Memory B cell (primary cell): ENCODE measurements at places on chromosomes 7 and 10.

DNA sequence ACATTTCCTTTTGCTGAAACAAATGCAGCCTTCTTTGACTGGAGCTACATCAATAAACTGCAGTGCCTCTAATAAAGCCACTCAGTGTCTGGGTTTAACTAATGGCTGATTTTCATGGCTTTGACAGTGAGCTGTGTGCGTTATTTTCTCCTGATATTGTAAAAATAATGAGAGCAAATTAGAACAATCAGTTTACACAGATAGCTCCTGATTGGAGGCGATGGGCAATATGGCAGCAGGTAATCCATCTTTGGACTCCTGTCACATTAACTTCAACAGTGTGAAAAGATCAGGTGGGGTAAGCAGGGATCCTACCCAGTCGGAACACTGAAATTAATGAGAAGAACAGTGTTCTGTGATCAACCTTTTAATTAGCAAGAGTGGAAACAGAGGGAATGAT, 100.7 kb downstream of the POLL start:
- H3K27me3 ChIP-seq, result no peaks in the 10 kb centered on the region
- H3K36me3 ChIP-seq, result peaks cover 8% of the 10 kb centered on the region
- H3K27ac ChIP-seq, result no peak overlapping the region
- DNase-seq, result no peak
- no peak overlapping the region for H3K4me3 ChIP-seq
- no peaks in the 10 kb centered on the region for H3K4me1 ChIP-seq

DNA sequence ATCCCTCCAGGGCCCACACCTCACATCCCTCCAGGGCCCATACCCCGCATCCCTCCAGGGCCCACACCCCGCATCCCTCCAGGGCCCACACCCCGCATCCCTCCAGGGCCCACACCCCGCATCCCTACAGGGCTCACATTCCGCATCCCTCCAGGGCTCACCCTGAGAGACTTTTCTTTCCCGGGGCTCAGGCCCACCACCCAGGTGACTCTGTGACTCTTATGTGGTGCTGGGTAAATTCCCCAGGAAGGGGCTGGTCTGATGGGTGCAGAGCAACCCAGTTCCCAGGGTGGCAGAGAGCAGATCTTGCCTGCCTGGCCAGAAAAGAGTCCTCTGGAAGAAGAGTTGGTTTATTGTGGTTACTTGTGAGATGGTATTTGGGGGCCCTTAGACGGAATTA, 290.7 kb downstream of the TCERG1L start:
- H3K36me3 ChIP-seq, result no peaks in the 10 kb centered on the region
- H3K4me3 ChIP-seq, result no peak overlapping the region
- H3K27ac ChIP-seq, result no peak overlapping the region
- DNase-seq, result no peak

DNA sequence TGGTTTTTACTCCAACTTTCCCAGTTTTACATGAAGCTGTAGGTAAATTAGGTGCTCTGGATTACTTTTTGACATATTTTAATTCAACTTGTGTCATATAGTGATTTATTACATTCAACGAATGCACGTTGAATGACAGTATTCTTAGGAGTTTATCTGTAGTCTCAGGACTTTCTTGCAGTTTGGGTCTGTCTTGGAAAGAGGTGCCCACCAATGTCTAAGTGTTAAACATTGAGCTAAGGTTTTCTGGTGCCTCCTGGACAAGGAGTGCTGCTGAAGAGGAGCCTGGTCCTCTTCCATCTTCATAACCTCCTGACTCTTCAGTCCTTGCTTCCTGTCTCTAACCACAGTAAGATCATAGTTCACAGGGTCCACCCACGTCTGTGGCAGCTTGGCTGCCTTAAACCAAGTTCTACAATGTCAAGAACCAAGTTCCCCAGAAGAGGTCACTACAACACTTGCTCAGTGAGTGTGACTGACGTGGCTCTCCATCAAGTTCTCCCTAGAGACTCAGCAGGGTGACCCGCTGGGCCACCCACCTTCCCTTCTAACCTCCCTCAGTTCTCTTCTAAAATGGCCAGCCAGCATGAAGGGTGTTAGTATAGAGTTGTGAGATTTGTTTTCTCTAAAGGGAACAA, 6.1 kb downstream of the NPY start:
- DNase-seq, result peak; percentile 26
- H3K27ac ChIP-seq, result no peak overlapping the region
- no peaks in the 10 kb centered on the region for H3K36me3 ChIP-seq
- H3K4me1 ChIP-seq, result peaks cover 10% of the 10 kb centered on the region
- H3K4me3 ChIP-seq, result no peak overlapping the region

DNA sequence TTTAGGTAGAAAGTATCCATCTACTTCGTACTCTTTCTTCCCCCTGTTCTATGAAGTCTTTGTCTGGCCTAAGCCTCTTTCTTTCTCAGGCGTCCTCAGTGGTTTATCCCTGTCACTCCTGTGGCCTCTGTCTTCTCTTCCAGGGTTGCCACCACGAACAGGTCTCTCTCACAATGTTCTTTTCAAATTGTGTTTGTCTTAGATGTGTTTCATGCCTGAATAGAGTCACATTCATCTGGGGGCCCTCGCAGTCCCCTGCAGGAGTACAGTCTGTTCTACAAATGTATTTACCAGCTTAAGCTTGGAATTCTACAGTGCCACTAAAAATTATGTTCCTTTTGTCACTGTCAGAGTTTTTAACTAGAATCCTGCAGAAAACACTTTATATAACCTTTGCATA, 680.4 kb upstream of the FOXK1 start:
- no peak overlapping the region for H3K4me3 ChIP-seq
- H3K27ac ChIP-seq, result no peak overlapping the region
- no peaks in the 10 kb centered on the region for H3K36me3 ChIP-seq
- peaks cover 14% of the 10 kb centered on the region for H3K27me3 ChIP-seq
- H3K4me1 ChIP-seq, result no peaks in the 10 kb centered on the region
- DNase-seq, result no peak

- peaks cover 5% of the 10 kb centered on the region for H3K4me1 ChIP-seq
- H3K27me3 ChIP-seq, result peaks cover 1% of the 10 kb centered on the region
- peaks cover 6% of the 10 kb centered on the region for H3K36me3 ChIP-seq
- no peak overlapping the region for H3K4me3 ChIP-seq
- no peak for DNase-seq
Observed at GRCh38 chr10:482051-482501, 207.4 kb downstream of the DIP2C start.

DNA sequence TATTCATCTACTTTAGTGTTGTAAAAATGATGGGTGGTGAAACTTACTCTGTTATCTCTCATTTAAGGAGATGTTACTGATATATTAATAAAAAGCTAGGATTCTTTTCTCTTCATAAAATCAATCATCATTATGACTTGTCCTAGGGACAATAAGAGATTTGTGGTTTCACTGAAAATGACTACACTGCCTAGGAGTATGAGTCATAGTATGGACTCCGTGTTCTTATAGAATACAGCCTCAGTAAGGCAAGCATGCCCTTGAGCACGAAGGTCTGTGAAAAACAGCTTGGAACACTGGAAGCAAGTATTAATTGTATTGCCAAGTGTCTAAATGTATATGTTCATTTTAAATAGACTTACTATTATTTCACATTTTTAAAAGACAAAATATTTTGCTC, 749.2 kb upstream of the PCDH15 start:
- no peak overlapping the region for H3K27ac ChIP-seq
- H3K36me3 ChIP-seq, result no peaks in the 10 kb centered on the region
- H3K27me3 ChIP-seq, result no peaks in the 10 kb centered on the region
- H3K4me3 ChIP-seq, result no peak overlapping the region
- no peak for DNase-seq
- no peaks in the 10 kb centered on the region for H3K4me1 ChIP-seq

- no peaks in the 10 kb centered on the region for H3K4me1 ChIP-seq
- peaks cover 5% of the 10 kb centered on the region for H3K27me3 ChIP-seq
- H3K4me3 ChIP-seq, result no peak overlapping the region
- no peak for DNase-seq
- H3K27ac ChIP-seq, result no peak overlapping the region
Observed at GRCh38 chr7:132472463-132473120, 103.7 kb downstream of the PLXNA4 start.

DNA sequence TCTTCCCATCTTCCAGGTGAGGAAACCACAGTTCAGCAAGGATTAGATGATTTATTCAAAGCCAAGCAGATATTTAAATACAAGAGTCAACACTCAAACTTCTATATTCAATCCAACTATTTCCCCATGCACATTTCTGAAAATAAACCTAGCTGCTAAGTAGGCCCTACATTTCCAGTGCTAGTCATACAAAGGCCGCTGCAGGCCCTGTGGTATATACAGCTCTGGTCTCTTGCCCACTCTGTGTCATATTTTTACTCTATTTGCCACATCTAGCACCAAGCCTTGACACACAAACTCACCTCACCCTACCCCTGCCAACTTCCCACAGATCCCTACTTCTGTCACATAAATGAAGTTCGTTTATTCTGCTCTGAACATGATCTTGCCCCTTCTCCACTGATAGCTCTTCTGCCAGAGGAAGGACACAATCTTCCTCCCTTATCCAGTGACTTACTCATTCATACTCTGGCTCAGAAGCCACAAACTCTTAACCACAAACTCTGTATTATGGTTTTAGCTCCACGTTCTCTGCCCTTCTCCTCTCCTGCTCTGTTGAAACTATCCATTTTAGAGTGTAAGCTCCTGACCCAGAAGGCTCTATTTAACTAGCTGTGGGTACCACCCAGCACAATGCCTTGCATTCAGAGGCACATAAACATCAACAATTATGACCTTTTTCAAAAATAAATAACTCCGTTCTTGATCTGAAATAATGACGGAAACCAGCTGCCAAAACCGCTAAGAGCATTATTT, 180.7 kb downstream of the CPEB3 start:
- H3K4me1 ChIP-seq, result peaks cover 2% of the 10 kb centered on the region
- H3K27me3 ChIP-seq, result no peaks in the 10 kb centered on the region
- no peak for DNase-seq
- no peak overlapping the region for H3K4me3 ChIP-seq
- no peak overlapping the region for H3K27ac ChIP-seq
- peaks cover 6% of the 10 kb centered on the region for H3K36me3 ChIP-seq

DNA sequence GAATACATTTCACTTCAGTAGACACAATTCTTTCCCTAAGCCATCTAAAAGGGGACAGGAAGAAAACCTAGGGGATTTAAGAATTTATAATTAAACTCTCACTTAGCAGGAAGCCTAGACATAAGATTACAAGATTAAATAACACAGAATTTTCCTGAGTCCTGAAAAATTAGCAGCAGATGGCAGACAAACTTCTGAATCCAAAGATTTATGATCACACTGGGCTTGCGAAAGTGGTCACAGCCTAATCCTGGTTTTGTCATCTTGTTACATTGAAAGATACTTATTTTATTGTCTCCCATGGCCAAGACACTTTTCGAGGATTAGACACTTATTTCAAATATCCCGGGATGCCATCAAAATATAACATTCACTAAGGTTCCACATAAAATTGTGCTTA, 2.9 kb downstream of the ERLIN1 start:
- H3K27me3 ChIP-seq, result no peaks in the 10 kb centered on the region
- H3K4me1 ChIP-seq, result peaks cover 32% of the 10 kb centered on the region
- H3K27ac ChIP-seq, result peak overlapping the region; percentile 78
- no peak for DNase-seq

GRCh38 chr10:77841711-77842375, 84.7 kb downstream of the DLG5 start:
- no peaks in the 10 kb centered on the region for H3K36me3 ChIP-seq
- H3K4me3 ChIP-seq, result no peak overlapping the region
- no peak overlapping the region for H3K27ac ChIP-seq
- H3K4me1 ChIP-seq, result peaks cover 4% of the 10 kb centered on the region
- DNase-seq, result no peak
- no peaks in the 10 kb centered on the region for H3K27me3 ChIP-seq

DNA sequence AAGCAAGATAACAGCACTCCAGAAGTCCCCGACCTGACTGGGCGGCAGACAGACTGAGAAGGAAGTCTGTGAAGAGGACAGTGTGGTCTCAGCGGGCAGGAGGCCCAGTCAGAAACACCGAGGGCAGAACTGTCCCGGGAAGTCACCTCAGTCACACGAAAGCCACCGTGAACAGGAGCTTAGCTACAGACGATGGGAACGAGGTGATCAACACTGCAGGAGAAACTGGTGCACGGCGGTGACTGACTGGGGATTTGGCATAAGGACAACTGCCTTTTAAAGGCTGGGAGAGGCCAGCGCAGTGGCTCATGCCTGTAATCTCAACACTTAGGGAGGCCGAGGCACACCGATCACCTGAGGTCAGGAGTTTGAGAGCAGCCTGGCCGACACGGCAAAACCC, 217.8 kb downstream of the PTPRN2 start:
- DNase-seq, result no peak
- H3K4me3 ChIP-seq, result no peak overlapping the region
- H3K36me3 ChIP-seq, result no peaks in the 10 kb centered on the region
- no peaks in the 10 kb centered on the region for H3K4me1 ChIP-seq
- peaks cover 2% of the 10 kb centered on the region for H3K27me3 ChIP-seq

GRCh38 chr7:155300641-155301452, 3.2 kb downstream of the INSIG1 start:
- no peak for DNase-seq
- H3K36me3 ChIP-seq, result peaks cover 5% of the 10 kb centered on the region
- H3K4me1 ChIP-seq, result peaks cover 20% of the 10 kb centered on the region
- peak overlapping the region; percentile 59 for H3K4me3 ChIP-seq

- peaks cover 2% of the 10 kb centered on the region for H3K27me3 ChIP-seq
- H3K27ac ChIP-seq, result no peak overlapping the region
- H3K36me3 ChIP-seq, result no peaks in the 10 kb centered on the region
- H3K4me3 ChIP-seq, result no peak overlapping the region
- H3K4me1 ChIP-seq, result no peaks in the 10 kb centered on the region
Observed at GRCh38 chr7:140998715-140999114, 16.0 kb downstream of the MRPS33 start.
